T1000 (cell line): ENCODE measurements at places on chromosomes 3 and 15.

- DNase-seq: no peak
Observed at GRCh38 chr3:156299569-156299968, 179.2 kb downstream of the KCNAB1 start.

- DNase-seq: no peak
Observed at GRCh38 chr3:24886501-24886900, 391.9 kb upstream of the THRB start.

- no peak for DNase-seq
Observed at GRCh38 chr15:100226107-100226506, 115.7 kb downstream of the ADAMTS17 start.

DNA sequence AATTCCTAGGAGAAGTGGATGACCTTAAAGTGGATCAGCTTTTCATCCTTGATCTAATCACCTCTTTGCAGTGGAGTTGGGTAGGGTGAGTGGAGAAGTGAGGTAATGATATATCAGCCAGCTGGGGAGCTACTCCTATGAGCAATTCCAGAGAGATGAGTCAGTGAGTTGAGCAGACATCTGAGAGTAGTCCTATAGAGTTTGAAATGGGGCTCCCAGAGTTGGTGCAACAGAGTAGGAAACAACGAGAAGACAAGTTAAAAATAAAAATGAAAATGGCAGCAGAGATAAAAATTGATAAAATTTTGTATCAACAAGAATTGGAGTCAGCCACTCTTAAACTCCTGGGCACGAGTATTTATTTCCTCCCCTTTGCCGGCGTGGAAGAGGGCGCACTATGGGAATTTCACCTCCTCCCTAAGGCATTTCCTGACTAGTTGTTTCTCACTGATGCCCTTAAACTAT, 150.8 kb upstream of the DPH6 start:
- peak; percentile 25 for DNase-seq

DNA sequence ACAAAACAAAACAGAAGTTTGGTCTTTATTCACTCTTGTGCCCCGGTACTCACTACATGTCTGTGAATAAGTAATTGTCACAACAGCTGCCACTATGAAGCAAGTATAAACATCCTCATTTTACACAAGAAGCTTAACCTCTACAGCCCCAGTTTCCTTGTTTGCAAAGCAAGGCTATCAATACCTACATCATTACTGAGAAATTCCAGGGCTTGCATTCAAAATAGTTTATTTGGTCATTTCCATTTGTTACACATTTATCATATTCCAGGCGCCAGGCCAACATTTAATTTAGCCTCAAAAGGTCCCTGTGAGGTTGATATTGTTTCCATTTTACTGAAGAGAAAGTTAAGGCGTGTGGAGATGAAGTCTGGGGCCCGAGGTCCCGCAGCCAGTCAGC, 161.4 kb upstream of the LRTM1 start:
- DNase-seq: no peak
